ENCODE measurements at places on chromosomes 4 and X.

GRCh38 chr4:92969650-92970379 is 666.0 kb downstream of the GRID2 start:
- DNase-seq, result no peak

DNA sequence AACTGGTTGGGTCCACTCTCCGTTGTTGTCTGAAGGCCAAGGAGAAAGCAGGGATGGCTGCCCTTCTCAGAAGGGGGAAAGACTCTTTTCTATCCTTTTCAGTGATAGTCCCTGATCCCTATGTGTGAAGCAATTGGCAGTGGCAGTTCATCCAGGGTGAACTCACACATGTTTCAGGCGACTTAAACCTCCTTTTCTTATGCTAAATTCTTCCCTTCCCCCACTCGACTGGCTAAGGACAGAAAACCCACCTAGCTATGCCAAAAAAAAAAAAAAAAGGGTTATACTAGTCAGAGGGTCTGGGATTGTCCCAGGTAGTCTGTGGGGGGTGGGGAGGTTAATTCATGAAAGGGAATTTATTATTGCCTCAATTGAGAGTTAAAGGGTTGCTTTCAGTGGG is 12.2 kb upstream of the ZNF280C start:
- no peak for DNase-seq

GRCh38 chrX:151004085-151004484 is 20.9 kb downstream of the HMGB3 start:
- DNase-seq, result no peak

DNA sequence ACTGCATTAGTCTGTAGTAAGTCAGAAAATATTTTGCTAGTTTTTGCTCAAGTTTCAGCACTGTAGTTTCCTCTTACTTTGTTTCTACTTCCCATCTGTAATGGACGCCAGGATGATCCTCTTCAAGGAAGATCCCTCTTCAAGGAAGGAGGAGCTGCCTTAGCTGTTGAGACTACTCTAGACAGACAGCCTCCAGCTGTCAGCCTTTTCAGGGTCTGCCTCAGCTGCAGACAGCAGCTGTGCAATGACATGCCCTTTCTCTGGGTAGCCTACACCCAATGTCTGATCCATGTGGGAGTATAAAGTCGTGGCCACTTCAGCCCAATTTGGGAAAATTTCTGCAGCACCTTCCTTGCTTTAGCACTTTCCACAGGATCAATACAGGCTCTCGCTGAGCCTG is 281.0 kb upstream of the MAOA start:
- no peak for DNase-seq

- no peak for DNase-seq
Measured at GRCh38 chr4:183409483-183409882, 35.0 kb upstream of the CDKN2AIP start.

GRCh38 chr4:151934766-151935165 is 174.0 kb upstream of the GATB start:
- DNase-seq, result no peak
